ENCODE measurements at places on chromosomes 6 and 20.

DNA sequence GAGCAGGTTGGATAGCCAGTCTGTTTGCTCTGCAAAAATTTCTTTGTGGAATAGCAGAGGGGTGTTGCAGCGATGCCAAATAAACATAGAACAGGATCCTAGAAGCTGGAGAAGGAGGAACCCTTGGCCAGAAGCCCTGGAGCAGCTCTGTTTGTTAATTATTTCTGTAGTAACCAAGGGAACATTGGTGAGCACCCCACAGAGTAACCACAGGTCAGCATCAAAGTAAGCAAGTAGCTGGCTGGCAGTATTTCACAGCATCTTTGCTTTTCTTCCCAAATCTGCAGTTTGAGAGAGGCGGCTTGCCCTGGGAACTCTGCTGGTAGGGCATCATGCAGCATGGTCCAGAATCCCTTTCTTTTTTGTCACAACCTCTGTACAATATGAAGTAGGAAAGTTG, 12.7 kb upstream of the APMAP start:
- DNase-seq = no peak

GRCh38 chr20:24637087-24637486, 167.7 kb downstream of the SYNDIG1 start:
- DNase-seq = no peak

DNA sequence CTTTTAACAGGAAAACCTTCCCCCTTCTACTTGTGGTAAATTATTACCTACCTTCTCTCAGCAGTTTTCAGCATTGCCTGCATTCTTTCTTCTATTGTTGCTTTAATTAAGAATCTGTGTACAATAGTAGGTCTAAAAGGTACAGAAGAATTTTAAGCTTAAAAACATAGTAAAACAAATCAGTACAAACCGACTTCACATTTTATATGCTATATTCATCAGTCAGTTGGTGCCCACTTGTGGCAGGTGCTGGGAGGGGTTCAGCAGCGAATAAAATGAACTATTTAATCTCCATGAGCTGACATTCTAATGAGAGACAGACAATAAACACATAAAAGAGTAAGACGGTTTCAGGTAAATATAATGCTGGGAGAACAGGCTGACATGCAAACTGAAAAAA, 73.4 kb upstream of the FBXO30 start:
- DNase-seq = peak; percentile 3

DNA sequence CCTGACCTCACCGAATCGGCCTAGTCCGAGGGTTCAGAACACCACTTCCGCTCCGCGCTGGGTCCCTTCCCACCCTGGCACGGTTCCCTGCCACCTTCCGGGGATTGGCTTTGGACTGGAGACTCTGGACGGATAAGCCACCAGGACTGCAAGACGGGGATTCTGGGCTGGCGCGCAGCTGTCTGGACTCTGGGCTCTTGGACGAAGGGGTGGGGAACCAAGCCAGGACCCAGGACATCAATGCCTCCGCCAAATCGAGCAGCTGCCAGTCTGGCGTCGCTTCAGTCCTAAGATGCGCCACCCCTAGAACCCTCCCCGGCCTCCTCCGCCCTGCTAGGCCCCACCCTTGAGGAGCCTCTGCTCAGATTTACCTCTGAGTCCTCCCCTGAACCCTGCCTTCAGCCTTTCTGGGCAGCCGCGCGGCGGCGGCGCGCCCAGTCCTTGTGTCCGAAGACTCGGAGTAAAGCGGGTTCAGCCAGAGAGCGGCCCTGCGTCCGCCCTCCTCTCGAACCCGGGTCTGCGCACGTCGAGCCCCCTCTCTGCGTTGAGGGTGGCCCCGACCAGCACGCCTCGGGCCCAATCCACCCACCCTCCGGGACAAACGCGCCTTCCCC, 1.2 kb downstream of the KCNK17 start:
- DNase-seq = no peak
